ENCODE measurements at places on chromosomes 5 and 9.

DNA sequence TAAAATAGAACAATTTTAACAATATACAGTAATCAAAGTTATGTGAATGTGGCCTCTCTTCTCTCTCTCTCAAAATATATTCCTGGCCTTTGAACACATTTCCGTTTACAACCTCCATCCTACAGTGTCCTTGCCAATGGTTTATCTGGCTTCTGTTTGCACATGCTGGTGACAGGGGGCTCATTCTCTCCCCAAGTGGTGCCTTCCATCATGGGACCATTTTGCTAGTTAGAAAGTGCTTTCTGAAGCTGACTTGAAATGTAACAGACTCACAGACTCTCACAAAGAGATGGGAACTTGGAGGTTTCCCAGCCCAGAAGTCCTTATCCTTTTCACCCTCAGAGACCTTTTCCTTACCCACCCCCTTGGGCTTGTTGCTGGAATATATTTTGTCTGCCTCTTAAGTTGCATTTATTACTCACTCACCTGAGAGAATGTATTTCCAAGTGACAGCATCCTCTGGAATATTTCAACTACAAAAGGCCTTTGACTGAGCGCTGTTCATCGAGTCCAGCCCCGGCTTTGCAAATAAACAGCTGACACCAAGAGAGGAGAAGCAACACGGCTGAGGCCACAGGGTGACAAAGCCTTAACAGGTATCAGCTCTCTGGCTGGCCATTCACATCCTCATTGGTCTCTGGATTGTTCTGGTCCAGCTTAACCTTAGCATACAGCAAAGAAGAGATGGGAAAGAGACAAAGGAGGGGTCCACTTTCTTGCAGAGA is 17.5 kb upstream of the ALDH1B1 start:
- DNase-seq = no peak

DNA sequence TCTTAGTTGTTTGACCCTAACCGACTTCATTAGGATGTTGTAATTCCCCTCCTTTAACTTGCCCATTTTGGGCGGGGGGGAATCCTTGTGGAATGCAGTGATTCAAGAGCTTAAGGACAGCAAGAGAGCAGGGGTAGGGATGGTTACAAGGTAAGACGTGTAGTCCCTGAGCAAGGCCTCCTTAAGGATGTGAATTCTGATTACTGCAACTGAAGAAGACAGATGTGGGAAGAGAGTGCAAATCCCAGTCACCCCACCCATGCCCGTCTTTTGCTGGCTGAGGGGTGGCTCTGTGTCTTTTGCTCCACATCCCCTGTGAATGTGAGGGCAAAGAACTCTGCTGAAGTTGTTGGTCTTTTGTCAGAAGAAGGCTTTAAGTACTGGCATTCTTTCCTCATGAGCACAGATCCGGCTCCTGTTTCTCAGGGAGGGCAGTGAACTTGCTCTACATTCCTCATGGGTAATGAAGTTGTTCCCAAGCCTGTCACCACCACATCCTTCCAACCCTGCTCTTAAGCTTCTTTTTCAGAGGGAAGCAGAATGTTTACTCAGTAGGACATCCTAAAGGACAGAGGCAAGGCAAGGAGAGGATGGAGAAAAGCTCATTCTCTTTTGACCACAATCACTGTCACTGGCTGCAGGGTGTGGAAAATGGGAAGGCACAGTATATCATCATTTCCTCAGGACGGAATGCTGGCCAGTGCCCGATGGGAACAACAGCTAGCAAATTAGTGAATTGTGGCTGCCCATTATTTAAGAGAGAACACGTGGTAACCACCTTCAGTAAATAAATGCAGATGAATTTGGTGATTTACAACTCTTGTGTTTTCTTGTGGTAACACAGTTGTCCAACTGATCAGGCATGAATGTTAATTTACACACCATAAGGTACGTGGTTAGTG is 61.5 kb downstream of the RAI14 start:
- peak; percentile 87 for DNase-seq

GRCh38 chr5:141121985-141122384 is 367 bp downstream of the PCDHB4 start:
- no peak for DNase-seq

- DNase-seq = peak; percentile 19
Measured at GRCh38 chr5:141811287-141812155, 66.7 kb downstream of the PCDH1 start.

GRCh38 chr9:115267790-115268189 is 149.8 kb upstream of the TNC start:
- DNase-seq = peak; percentile 44

DNA sequence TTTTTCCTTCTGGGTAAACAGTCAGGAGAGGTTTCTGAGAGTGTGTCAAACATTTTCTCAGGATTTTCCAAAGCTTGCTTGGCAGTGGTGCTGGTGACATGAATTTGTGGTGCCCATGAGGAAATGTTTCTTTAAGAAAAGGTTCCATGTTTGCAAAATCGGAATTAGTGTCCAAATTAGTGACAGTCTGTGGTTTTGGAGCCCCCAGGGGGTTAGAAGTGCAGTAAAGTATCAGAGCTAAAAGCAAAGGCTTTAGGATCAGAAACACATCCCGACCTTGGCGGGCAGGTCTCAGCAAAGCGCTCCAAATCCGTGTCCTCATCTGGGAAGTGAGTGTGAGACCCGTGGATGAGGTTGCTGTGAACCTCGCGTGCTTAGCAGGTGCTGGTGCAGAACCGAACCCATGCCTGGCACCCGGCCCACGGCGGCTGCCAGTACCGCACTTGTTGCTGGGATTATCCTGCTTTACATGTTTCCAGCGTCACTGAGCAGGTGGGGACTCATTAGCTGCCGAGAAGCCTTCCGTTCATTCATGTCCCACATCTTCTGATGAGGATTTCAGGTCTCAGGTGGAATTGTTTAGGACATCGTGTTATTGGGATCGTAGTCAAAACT is 70.8 kb upstream of the COL5A1 start:
- DNase-seq = no peak

DNA sequence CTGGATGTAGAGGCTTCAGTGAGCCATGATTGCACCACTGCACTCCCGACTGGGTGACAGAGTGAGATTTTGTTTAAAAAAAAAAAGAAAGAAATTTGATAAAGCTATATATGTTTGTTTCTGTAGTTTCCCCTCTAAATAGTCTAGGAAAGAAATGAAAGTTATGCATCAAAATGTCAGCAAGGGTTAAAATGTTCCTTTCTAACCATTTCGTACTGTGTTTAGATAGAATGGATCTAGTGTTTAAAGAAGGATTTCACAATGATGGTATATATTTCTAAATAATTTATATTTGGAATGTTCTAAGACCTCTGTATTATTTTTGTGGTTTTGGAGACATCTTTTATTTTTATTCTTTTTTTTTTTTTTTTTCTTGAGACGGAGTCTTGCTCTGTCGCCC is 22.7 kb downstream of the TEK start:
- DNase-seq = no peak

DNA sequence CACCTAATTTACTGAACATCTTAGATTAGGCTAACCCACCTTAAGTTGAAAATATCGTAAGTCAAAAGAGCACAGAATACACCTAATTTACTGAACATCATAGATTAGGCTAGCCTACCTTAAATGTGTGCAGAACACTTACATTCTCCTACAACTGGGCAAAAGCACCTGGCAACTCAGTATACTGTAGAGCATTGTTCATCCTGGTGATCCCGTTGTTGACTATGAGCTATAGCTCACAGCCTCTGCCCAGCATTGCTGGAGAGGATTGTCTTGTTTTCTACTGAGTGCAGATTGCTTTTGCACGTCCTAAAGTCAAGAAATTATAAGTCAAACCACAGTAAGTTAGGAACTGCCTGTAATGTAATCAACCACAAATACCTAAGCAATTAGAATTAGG is 531.8 kb upstream of the CDH6 start:
- DNase-seq = no peak

GRCh38 chr9:121821326-121821725 is 169.9 kb downstream of the DAB2IP start:
- no peak for DNase-seq

DNA sequence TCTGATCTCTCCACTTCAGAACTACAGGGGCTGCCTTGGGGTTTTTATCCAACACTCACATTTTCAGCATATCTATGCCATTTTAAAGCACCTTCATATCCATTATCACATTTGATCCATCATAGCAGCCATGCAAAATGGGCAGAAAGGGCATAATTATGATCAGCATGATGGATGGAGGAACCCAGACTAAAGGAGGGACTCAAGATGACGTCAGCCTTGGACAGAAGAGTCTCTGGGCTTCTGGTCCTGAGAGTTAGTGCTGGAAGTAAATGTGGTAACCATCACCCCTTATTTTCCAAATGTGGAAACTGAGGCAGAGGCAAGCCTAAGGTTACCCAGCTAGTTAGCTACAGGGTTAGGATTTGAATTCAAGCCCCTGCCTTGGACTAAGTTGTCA is 273.1 kb downstream of the DRD1 start:
- no peak for DNase-seq

GRCh38 chr5:37722236-37723161 is 117.3 kb downstream of the GDNF start:
- DNase-seq = no peak

DNA sequence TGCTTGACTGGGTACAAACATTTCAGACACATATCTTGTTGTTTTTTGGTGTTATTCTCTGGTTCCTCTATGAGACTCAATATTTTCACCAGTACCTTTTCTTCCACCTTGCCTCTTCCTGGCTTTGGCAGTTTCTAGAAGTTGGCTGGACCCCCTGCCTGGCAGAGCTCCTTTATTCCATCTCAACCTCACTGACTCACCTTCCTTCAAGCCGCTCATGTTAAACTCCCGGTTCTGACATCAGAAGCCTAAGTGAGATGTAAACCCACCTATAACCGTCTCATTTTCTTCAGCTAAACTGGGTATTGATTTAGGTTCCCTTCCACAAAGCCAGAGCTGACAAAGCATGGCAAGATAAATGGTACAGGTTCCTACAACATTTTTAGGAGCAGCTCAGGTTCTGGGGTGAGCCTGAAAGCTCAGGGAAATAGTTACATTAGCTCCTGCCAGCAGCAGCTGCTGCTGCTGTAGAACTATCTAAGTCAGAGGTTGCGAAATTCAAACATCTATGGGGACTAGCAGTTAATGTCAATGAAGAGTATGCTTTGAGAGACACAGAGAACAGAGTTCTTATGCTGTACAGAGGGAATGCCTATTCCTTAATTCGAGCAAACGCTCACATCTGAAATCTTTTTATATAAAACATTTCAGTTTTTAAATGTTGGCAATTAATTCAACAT is 197.1 kb upstream of the NR3C1 start:
- DNase-seq = no peak

DNA sequence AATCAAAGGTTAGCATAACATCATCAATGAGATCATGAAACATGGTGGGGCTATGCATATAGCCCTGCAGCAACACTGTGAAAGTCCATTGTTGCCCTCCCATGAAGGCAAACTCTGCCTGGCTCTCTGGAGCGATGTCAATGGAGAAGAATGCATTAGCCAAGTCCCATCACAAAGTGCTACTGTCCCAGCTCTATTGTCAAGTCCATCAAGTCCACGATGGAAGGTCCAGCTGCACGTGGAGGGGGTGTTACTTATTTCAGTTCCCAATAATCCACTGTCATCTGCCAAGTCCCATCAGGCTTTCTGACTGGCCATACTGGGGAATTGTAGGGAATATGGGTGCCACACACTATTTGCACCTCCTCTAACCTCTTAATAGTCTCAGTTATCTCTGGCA is 10.8 kb downstream of the DMAC1 start:
- DNase-seq = no peak

DNA sequence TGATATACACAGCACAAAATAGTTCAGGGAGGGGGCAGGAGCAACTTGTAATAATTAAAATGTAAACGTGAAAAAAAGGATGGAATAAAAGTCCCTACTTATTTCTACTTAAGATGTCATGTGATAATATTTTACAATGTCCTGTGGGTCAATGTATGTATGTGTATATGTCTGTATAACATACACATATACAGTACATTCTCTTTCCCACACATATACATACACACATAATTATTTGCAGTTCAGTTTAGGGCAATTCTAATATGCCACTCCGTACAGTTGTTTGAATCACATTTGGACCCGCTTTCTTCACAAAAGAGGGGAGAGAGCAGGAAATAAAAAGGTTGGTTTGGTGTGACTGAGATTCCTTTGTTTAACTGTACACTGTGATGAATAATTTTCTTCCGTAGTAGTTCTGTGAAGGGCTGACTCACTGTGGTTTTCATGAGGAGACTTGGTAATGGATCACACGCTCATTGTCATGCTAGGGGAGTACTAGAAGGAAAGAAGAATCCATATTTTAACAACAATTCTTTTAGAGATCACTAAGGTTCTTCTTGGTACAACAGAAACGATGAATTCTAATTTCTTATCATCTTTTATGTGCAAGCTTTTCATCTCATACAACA is 26.2 kb upstream of the ACOT12 start:
- DNase-seq = no peak

DNA sequence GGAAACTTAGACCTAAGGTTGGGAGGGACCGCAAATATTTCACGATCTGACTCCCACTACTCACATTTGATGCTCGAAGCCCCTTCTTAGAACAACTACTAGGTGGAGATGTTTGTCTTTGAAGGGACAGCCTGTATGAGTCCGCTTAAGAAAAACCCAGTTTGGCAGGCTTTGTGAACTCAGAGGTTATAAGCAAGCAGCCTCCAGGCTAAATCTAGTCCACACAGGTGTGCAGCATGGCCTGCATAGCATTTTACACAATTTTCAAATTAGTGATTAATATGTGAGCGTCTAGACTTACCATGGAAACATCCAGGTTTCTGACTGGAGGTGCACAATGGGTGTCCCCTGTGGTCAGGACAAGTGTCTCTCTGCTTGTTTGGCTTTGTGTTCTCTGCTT is 127.1 kb downstream of the KIF4B start:
- DNase-seq = no peak

- no peak for DNase-seq
Measured at GRCh38 chr9:136544548-136544963, 1.3 kb downstream of the NOTCH1 start.

DNA sequence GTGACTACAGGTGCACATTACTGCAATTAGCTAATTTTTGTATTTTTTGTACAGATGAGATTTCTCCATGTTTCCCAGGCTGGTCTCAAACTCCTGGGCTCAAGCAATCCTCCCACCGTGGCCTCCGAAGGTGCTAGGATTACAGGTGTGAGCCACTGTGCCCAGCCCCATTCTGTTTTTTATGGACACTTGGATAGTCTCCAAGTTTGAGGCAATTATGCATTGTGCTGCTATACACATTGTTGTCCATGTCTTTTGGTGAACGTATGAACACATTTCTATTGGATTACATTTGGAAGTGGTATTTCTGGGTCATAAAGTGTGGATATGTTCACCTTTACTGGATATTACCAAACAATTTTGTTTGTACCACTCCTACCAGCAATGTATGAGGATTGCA is 22.4 kb upstream of the PLPP1 start:
- no peak for DNase-seq

All from left kidney (tissue), 8 donors.